ENCODE measurements at places on chromosomes 2 and 18.

DNA sequence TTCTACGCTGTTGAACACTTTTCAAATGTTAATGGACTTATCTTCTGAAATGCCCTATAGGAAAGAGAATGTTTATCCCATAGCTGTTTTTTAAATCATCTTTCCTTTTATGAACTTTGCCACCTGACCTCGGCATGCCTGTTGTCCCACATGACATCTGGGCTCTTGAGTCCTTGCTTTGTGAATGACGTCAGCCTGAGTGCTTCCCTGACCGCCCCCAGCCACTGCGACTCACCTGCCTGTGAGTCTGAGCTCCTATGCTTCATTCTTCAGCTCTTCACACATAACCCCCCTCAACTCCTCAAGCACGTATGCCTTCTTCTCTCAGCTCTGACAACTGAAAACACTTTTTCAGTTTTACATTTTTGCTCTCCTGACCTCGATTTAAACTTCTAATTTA, 166.8 kb downstream of the DCDC2C start:
- no peak for DNase-seq

DNA sequence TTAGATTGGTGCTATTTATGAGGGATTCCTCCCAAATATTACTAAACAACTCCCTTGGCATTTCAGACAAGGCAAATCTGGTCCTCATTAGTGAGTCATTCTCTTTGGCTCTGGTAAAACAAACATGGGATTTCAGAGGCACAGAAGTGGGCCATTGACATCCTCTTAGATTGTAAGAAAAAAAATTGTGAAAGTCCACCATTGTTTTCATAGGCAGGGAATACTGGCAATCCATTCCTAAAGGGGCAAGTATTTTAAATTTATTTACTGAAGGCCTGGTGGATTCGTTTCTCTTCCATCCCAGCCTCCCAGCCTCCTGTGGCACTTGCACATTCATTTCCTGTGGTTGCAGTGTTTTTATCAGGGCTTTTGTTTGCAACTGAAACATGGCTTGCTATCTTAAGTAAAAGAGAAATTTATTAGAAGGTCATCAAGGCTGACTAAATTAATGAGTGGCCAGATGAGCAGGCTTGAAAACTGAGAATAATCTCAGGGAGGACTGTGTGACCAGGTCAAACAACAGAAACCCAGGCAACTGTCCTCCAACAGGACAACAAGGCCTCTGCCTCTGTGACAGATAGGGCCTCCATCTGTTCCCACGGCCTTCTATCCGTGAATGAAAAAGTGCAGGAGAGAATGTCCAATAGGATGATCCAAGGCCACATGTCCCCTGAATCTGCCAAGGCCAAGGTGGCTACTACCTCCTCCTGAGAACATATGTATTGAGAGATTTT, 23.1 kb upstream of the TNFAIP6 start:
- no peak for DNase-seq

GRCh38 chr2:239378918-239379640, 21.7 kb downstream of the HDAC4 start:
- DNase-seq = no peak

- DNase-seq = no peak
Observed at GRCh38 chr2:105339414-105339813, 2.1 kb downstream of the C2orf49 start.

DNA sequence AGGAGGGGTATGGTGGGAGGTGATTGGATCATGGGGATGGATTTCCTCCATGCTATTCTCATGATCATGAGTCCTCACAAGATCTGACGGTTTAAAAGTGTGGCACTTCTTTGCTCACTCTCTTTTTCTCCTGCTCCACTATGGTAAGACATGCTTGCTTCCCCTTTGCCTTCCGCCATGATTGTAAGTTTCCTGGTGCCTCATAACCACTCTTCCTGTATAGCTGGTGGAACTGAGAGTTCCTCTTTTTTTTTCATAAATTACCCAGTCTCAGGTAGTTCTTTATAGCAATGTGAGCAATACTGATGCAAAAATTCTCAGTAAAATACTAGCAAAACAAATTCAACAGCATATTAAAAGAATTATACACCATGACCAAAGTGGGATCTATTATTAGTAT, 728.5 kb upstream of the SLC8A1 start:
- DNase-seq = no peak

- DNase-seq = no peak
Observed at GRCh38 chr2:117126656-117127055, 687.8 kb upstream of the DDX18 start.

GRCh38 chr2:237026981-237027711, 58.5 kb upstream of the COPS8 start:
- DNase-seq = no peak

DNA sequence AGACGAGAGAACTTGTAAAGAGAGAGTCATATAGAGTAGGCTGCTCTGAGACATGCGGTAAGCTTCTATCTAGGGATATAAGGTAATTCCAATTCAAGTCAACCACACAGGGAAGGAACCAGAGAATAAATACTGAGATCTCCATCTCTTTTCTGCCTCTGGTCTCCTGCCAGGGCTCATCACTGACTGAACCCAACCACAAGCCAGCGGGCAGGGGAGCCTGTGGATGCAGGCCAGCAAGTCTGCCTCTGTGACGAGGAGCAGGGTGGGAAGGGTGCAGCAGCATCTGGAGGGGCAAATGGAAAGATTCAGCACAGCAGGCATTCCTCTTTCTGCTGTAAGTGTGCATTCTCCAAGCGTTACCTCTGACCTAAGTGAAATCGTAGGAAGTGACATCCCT, 82.2 kb downstream of the ICOS start:
- no peak for DNase-seq

DNA sequence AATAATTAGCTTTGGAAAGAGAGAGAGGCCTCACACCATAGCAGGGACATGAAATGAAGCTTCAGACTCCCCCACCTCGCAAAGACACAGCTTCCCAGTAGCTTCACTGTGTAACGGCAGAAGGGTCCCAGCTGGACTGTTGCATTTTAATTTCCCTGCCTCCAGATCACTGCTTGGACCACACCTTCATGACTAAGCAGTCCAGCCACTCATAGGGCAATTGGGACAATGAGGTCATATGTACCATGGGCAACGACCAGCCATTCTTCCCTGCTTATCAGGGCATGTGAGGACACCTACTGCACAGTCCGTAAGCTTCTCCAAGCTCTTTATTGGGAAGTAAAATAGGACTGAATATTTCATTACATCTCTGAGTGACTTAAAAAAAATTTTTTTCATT, 183.0 kb downstream of the MREG start:
- no peak for DNase-seq

Data from anterior cingulate cortex (tissue), 58 donors.